ENCODE measurements at places on chromosomes 1 and 21. TPM values are rescaled to one million over a fixed set of nuclear protein-coding genes. Genes with fewer than 3 reads are reported as not detected.

The REN gene
- total RNA-seq, result 0.29 TPM

The MTARC1 gene
- not detected for total RNA-seq

The TAF13 gene
- total RNA-seq, result 80.2 TPM

The HCN3 gene
- total RNA-seq, result 0.36 TPM

The MAP1LC3C gene
- total RNA-seq, result 0.20 TPM

The COG2 gene
- 16.5 TPM for total RNA-seq

DNA sequence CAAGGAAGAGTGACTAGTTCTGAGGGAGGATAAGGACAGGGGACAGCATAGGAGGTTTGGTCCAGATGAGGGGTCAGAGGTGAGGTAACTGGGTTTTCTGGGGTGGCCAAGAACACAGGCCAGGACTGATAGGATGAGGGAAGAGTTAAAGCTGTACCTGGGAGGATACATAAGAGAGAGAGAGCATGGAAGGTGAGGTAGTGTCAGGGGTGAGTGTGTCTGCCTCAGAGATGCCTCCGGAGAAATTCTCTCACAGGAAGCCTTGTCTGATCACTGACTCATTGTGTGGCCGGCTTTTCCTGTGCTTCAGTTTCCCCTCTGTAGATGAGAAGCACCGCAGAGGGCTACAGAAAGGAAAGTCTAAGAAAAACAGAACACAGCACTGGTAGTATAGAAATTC is 40.2 kb downstream of the FASLG start:
- peak; percentile 77 for DNase-seq

GRCh38 chr1:228222548-228222947 is 14.7 kb downstream of the OBSCN start:
- DNase-seq, result no peak

GRCh38 chr1:2414297-2414958 is 2.1 kb upstream of the PEX10 start:
- DNase-seq, result peak; percentile 61

DNA sequence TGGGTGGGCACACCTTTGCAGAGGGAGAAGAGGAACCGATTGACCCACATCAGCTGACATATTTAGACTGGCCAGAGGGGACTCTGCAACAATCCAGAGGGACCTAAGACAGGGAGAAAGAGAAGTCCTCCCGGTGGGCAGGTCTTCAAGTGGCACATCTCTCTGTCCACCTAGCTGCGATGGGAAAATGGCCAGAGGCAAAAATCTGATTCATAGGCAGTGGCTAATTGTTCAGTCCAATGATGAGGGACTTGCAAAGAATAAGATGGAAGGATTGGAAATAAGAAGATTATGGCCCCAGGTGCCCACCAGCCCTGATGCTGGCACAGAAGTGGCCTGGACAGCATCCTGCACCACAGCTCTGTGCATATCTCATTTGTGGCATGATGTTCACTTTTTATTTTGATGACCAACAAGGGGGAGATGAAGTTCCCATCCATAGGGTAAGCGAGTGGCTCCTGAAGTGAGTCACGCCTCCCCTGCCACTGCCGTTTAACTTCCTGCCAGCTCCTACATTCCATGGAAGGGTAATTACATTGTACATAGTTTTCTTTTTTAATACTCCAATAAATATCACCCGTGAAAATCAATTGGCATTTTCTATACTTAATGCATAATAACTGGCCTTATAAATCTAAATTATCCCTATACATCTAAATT is 659.6 kb downstream of the MATN1 start:
- DNase-seq, result peak; percentile 70

- DNase-seq, result no peak
Observed at GRCh38 chr1:232737917-232738316, 67.3 kb upstream of the MAP10 start.

- DNase-seq, result no peak
Observed at GRCh38 chr1:150696590-150696989, 364 bp downstream of the GOLPH3L start.

GRCh38 chr1:7644961-7645750 is 125.9 kb upstream of the VAMP3 start:
- DNase-seq, result peak; percentile 51

DNA sequence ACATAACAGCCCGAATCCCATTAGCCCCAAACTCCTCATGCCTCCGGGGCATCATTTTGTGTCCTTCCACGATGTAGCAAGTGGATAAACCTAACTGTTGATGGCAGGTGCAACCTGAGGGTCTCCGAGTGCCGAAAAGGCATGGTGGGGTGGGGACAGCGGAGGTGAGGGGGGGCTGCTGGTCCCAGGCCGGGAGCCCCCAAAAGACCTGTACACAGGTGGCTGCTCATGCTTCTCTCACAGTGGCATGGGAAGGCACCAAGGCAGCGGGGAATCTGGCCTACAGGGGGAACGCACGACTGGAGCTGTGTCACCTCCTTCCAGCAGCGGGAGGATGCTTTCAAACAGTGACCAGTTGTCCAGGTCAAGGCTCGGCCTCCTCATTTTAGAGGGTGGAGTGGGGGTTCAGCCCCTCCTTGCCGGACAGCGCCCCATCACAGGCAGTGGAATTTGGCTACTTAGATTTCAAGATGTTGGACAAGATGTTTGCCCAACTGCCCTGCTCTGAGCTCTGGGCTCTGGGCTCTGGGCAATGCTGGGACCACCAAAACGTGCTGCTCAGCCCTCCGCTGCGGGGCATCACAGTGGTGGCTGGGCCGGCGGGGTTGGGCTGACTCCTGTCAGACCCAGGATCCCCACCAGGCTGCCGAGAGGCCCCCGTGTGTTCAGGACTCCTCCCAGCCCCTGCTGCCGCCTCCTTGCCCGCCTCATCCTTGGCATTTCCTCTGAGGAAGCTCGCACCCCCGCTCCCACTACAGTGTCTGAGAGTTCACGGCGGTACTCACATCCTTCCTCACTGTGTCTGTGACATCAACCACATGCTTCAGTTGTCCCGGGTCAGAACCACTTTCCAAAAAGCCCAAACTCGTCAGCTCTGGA is 7.6 kb downstream of the DNMT3L start:
- no peak for DNase-seq
